ENCODE measurements at places on chromosomes 13 and 19. TPM values are rescaled to one million over a fixed set of nuclear protein-coding genes. Genes with fewer than 3 reads are reported as not detected.

Gene ERICH4
- total RNA-seq: not detected

Gene LINGO3
- total RNA-seq: not detected

Gene NFIX
- total RNA-seq: 5.2 TPM

Gene CPB2
- not detected for total RNA-seq

Gene KCNRG
- total RNA-seq: 0.55 TPM

Gene AXL
- total RNA-seq: 27.7 TPM

Gene EBI3
- not detected for total RNA-seq

Gene FUT2
- not detected for total RNA-seq

Gene MEF2B
- 0.59 TPM for total RNA-seq

Gene SLC17A7
- 0.17 TPM for total RNA-seq

Gene WDR62
- total RNA-seq: 13.7 TPM

Gene FFAR2
- not detected for total RNA-seq

Gene PSG7
- not detected for total RNA-seq

Gene SMIM24
- not detected for total RNA-seq

Gene PSG3
- total RNA-seq: not detected
